Glomerular endothelial cell (primary cell): ENCODE measurements at places on chromosomes 7 and 10. TPM values are rescaled to one million over a fixed set of nuclear protein-coding genes. Genes with fewer than 3 reads are reported as not detected.
A peak's percentile ranks its signal among the peaks of the same experiment; 100 is the strongest.

DNA sequence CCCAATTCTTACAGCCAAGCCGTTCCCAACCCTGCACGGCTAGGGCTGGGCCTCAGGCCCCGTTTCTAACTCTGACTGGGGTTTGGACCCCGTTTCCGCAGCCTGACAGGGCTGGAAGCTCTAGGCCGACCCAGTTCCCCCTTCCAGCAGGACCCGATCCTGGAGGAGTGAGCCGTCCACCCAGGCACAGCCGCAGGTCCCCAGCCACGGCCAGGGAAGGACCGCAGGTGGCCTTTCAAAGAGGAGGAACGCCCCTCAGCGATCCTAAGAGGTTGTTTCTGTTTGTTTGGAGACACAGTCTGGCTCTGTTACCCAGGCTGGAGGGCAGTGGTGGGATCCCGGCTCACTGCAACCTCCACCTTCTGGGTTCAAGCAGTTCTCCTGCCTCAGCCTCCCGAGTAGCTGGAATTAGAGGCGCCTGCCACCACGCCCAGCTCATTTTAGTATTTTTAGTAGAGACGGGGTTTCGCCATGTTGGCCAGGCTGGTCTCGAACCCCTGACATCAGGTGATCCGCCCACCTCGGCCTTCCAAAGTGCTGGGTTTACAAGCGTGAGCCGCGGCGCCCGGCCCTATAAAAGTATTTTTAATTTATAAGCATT lies 778 bp upstream of the GET4 start:
- DNase-seq = no peak

USP54 gene
- 9.7 and 16.4 TPM in 2 replicates for total RNA-seq

FBXO24 gene
- total RNA-seq = not detected in 2 replicates

- no peak for DNase-seq
Measured at GRCh38 chr10:385571-386300, 250.5 kb downstream of the ZMYND11 start.

DNA sequence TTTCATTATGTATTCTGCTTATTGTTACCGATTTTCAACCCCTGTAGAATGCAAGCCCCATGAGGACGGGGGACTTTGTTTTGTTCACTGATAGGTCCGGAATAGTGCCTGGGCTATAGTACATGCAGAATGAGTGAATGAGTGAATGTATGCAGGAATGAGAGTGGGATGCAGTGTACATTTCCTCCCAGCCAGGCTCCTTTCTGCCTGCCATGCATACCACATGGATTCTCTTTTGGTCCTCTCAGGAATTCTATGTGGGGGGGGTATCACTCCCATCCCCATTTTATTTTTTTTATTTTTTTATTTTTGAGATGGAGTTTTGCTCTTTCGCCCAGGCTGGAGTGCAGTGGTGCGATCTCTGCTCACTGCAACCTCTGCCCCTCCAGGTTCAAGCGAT lies 16.7 kb downstream of the TRIM56 start:
- no peak for DNase-seq

GRCh38 chr10:42753507-42754154 lies 29.0 kb upstream of the BMS1 start:
- no peak for DNase-seq

DNA sequence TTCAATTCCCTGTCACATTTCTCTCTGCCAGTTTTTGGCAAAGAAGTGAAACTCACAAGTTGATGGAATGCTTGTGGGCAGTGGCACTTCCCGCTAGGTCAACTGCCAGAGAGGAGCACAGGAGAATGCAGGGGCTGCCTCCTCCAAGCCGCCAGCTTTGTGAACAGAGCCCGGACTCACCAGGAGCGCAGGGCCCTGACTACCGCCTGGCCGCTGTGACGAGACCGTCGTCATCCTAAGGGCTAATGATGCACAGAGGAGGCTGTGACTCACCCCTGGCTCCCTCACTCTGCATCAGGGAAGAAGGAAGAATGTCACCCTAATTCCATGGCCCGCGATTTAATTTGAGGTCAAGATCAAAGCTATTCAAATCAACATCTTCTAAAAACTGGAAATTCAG lies 123.9 kb downstream of the TAX1BP1 start:
- DNase-seq = no peak

DNA sequence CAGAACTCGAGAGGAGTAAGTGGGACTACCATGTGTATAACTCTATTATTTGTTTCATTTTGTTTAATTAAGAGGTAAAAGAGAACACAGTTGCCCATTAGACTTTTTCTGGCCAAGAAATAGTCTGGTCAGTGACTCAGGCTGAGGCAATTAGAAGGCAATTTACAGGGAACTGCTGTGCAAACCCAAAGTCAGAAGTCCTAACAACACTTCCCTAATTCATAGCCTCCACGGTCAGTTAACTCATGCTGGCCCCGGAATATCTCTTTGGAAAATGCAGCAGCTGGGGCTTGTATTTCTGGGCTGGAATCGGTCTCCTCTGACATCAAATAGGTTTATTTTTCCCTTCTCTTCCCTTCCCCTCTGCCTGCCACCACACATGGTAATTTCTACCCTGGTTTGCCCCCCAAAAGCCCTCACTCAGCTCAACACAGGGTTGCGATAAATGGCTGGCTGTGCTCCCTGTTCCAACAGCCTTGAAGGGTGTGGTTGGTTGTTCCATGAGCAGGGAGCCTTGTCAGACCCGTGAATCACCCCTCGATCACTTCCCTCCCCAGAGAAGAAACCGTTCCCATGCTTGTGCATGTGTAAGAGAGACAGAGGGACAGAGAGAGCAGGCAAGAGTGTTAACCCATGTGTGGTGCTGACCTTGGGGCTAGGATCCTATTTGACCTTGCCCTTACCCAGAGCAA lies 5.3 kb downstream of the SH3PXD2A start:
- DNase-seq = peak; percentile 52

- DNase-seq = no peak
Measured at GRCh38 chr7:108308276-108308675, 148.0 kb downstream of the NRCAM start.

- no peak for DNase-seq
Measured at GRCh38 chr10:110865809-110866482, 5.8 kb upstream of the PDCD4 start.

DNA sequence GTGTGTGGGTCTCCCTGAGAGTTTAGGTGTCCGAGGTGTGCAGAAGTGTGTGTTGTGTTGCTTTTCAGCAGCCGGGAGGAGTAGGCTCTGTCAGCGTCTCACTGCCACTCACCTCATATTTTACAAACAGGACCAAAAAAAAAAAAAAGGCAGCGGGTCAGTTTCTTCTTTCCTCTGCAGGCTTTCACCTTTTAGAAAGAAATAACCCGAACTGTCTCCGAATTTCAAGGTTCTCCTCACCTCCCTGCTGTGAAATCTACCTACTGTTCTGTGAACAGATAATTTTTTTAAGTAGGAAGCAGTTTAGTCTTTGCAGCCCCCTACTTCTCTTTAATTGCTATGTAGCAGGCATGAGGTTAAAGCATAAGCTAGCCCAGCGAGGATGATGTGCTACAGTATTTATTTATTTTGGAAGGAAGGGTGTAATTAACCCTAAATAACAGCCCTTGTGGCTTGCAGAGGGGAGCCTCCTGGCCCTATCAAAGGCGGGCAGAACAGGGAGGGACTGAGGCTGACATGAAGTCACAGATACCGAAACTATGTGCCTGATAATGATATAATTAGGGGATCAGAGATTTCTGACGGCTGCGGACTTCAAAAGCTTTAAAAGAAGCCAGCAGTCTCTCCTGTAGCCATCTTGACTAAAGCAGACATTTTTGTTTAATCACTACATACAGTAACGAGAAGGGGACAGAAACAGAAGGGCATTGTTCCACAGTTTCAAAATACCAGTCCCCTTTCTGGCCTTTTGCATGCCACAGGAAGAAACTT lies 1.6 kb downstream of the BAMBI start:
- DNase-seq = no peak

- no peak for DNase-seq
Measured at GRCh38 chr7:47331179-47331565, 250.7 kb downstream of the TNS3 start.

DNA sequence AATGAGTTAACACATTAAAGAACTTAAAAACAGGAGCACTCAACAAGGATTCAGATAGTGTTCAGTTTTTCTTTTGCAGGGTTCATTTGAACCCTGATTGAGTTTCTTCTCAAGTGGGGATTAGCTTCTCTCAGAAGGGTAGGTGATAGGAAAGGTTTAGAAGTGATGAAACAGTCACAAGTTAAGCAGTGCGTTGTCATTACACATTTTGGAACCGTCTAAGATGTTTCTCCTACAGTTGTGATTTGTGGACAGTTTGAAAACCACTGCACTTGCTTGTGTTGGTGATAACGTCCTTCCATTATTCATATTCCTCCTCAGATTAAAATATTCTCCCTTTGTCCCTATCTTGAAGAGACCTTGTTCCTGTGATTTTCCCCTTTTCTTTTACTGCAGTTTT lies 2.7 kb downstream of the STMP1 start:
- DNase-seq = no peak

- DNase-seq = no peak
Measured at GRCh38 chr7:77561352-77561751, 24.3 kb downstream of the PTPN12 start.

PDLIM1 gene
- total RNA-seq = 59.9 and 110 TPM in 2 replicates

DNA sequence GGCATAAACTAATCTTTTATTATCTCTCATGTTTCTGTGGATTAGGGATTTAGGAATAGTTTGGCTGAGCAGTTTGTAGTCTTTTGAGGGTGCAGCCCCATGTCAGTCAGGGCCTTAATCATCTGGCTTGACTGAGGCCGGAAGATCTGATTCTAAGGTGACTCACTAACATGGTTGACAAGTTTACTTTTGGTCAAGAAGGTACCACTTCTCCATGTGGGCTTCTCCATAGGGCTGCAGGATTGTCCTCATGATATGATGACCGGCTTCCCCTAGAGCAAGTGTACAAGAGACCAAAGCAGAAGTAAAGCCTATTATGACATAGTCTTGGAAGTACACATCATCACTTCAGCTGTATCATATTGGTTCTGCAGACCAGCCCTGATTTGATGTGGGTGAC lies 45.9 kb upstream of the OIT3 start:
- DNase-seq = no peak

DNA sequence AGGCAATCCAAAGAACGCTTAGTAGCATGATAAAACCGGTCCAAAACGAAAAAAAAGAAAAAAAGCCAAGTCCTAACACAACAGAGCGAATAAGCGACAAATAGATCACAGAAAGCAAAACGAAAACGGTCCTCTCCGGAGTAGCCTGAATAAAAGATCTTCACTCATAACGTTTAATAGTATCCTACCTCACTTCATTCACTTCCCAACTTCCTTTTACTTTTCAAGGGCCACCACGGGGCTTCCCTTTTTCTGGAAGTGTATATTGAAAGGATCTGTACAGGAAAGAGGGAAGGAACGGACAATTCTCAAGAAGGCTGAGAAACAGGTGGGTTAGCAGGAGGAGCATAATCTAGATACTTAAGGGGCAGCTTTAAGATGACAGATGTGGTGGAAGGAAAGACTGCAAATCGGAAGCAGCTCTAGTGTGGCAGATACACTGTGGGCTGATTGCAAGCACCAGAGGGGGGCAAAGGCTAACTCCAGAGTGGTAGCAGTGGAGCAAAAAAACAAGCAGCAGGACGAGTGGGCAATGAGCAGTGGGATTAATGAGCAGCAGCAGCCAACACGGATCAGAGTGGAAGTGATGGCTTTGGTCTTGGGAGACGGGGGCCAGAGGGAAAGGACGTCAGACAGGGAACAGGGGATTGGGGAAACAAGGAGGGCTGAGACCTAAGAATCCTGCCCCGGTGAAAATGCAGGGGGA lies 866 bp downstream of the CNOT4 start:
- DNase-seq = no peak

DNA sequence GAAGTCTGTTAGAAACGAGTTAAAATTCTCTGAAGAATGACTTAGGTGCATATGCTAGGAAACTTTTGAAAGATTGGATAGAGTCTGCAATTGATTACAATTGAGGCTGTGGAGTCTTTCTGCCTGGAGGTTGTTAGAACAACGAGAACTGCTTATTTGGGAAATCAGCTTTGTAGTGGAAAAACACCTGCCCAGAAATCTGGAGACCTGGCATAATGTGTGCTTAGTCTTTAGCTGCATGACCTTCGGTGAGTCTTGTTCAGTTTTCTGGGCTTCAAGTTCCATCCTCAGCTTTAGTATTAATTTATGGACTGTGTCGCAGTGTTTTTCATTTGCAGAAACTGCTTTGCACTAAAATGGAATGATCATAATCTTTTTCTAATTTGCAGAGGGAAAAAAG lies 31.7 kb downstream of the CCNY start:
- no peak for DNase-seq

DNA sequence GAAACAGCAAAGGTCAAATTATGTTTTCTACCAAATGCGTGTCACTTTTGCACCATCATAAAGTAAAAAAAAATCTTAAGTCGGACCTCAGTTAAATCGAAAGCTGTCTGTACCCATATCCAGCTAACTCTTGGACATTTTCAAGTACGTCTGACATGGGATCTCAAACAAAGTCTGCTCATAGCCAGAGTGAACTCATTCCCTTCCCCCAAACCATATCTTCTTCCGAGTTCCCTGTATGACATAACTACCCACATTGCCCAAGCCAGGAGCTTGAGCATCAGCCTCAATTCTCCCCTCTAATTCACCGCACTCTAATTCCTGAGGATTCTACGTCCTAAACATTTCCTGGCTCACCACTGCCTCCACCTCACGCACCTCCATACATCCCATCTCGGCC lies 44.8 kb upstream of the TARP start:
- DNase-seq = no peak

CFAP70 gene
- total RNA-seq = 0.39 and 0.41 TPM in 2 replicates

- no peak for DNase-seq
Measured at GRCh38 chr7:131107337-131108211, 220.1 kb upstream of the MKLN1 start.

DNA sequence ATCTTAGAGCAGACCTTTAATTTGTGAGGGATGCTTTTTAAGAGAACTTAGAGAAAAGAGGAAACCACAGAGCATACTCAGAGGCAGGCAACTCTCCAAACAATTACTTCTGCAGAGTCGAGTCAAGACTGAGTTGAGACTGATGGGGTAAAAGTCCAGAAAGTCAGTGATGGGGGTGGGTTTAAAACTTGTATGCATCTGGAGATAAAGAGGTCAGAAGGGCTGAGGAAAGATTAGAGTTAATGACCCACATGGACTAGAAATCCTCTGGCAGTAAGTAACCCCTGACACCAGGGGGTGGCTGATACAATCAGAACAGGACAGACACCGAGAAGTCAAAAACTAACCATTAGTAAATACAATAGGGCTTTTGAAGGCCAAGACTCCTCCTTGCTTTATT lies 42.4 kb upstream of the SEPTIN7 start:
- no peak for DNase-seq

GRCh38 chr10:10792681-10793080 lies 225.0 kb upstream of the CELF2 start:
- peak; percentile 92 for DNase-seq
